Hindlimb muscle (tissue), 1 donor: ENCODE measurements at places on chromosomes 16 and 17.
A peak's percentile ranks its signal among the peaks of the same experiment; 100 is the strongest.

DNA sequence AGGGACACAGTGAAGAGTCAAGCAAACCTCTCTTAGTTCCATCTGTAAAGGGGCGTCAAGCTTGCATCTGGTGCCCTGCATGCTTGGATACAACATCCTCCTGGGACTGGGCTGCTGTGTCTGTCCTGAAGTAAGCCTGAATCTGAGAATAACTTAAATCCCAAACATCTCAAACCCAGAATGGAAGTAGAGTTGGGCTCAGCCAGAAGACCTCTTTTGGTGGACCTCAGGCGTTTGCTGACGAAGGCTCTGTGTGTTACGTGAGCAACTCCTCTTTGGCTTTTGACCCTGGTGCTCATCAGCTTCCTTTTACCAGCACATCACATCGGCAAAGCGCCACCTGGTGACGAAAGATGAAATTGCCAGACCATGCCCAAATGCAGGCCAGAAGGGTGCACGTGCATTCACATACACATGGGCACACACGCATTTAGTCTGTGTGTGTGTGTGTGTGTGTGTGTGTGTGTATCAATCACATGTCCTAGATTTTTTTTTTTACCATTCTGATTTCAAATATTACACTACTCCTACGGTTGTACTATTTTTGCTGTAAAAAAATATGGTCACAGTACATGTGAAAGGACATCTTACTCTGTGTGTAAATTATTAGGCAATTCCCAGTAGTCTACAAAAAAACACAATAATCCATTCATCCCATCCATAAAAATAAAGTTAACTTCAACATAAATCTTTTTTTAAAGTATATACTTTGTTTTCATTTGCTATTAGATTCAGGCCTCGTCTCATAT, 41.1 kb upstream of the FOXJ1 start:
- peak; percentile 83 for DNase-seq

DNA sequence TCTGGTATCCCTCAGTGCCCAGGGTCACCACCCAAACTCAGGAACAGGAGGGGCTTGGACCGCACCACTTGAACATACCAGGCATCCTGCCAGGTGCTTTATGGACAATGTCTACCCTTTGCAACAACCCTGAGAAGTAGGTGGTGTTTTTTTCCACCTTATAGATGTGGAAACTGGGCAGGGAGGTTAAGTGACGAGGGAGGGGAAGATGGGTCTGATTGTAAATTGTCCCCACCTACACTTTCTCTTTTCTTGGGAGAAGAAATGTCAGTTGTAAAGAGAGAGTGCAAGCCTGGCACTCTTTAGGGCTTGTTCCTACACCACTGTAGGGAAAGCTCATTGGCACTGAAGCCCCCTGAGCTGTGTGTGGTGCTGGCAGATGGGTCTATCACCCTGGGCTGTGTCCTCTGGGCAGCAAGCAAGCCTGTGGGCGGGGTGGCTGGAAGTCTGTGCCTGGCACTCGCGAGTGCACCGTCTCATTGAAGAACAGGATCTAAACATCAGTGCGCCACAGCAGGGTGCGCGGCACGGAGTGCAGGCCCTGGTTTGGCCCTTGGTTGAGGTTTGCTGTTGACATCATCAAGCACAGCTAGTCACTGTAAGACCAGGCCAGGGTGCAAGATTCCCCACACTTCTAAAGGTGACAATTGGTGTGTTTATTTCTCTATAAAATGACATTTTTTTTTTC, 15.1 kb downstream of the NOD2 start:
- DNase-seq = no peak

GRCh38 chr16:9155871-9156270, 64.4 kb downstream of the HAPSTR1 start:
- no peak for DNase-seq

DNA sequence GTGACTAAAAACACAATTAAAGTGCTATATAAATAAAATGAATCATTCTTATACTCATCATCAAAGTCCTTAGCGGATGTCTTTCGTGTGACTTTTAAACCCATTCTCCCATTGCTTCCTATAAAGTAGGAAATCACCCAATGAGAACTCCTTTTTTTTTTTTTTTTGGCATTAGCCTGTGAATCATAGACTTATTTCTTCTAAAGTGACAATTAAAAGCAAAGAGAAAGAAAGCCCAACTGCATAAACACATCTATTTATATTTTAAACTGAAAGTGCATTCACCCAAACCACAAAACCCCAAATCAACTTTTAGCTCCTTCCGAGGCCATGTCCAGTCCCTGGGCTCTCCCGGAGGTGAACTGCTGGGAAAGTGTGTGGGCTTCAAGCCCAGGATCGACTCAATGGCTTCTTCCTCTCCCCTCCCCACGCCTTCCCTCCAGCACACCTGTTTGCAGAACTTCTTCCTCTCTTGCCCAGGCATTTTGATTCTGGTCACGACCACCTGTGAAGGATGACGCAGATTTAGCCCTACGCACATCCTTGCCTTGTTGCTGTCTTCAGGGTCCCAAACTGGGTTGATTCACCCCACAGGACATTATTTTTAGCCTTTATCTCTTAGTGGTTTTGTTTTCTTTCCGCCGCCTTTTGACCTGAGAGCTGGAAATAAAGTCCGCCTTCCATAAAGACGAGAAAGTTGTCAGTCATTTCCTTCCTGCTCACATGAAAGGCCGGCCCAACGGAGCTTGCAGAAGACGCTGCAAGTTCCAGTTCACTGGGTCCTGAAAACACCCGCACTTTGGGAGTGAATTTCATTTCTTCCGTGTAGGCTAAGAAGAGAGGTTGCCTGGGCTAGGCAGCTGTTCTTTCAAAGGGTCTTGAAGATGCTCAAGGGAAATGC, 166.8 kb downstream of the MAP2K6 start:
- DNase-seq = no peak

DNA sequence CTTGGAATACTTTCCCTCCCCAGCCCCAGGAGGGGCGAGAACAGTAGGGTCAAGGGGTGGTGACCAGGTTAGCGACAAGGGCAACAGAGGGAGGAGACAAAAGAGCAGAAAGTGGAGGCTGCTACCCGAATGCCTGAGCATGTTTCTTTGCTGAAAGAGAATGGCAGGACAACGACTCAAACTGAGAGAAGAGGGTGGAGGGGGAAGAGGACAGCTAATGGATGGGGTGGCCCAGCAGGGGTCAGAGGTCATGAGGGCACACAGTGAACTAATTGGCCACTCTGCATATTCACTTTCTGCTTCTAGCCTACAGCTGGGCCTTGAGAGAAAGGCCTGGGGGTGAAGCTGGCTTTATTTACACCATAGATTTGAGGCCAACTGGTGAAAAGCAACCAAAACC, 19.1 kb upstream of the DDX52 start:
- no peak for DNase-seq

DNA sequence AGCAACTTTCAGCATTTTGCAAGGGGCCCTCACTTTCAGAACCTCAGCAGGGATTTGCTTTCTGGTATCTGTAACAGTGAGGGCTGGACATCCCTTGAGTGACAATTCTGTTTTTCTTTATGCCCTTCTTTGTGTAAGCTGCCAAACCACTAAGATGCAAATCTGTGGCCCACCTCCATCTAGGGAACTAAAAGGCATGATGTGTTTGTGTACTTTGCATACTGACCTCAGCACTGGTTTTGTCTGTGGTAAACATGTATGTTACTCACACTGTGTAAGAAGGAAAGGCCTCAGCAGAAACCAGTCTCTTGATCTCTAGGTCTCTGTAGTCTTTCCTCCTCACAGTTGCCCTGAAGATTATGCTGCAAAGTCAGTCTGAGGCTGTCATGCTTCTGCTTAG, 396.6 kb upstream of the DYNLRB2 start:
- no peak for DNase-seq

DNA sequence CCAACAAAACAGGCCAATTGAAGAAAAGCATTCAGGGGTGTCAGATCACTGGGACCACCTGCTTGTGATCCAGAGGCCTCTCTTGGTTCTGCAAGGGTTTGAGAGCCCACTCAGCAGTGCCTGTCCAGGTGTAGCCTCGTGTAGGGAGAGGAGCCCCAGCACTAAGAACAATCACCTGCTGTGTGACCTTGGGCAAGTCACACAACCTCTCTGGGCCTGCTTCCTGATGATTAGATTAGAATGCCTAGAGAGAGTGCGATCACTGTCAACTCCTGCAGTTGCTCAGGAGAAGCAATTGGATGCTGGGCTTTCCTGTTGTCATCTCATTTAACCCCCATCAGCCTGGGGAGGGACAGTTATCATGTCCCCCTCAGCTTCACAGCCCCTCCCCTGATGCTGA, 10.2 kb downstream of the DLX3 start:
- DNase-seq = no peak

DNA sequence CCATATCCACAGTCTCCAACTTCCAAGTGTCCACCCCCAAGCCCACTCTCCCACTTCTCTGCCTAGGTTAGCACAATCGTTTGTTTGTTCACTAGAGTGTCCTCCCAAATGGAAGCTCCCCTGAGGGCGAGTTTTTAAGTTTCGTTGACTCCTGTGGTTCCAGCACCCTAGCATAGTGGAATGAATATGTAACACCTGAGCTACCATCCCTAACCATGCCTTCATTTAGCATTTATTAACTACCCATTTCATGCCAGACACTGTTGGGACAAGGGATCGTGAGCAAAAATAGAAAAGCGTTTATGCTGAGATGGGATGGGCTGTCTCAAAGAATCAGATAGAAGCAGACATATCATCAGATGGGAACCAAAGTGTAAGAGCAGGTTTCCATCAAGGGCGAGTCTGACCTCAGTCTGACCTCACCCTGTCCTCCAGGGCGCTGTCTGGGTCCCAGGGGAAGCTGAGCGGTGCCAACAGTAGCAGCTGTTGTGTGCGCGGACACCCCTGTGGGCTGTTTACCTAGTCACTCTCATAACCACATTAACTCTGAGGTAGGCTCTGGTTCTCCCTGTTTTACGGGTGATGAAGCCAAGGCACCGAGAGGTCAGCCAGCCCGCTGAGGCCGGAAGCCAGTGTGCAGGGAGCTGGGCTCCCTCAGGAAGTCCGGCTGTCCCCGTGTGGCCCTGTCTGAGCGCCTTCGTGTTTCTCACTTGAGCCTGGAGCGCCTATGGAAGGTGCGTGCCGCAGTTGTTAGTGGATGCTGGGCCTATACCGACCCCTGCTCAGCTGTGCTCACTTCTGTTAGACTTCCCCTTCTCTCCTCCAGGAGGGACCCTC, 6.2 kb downstream of the CNP start:
- no peak for DNase-seq

GRCh38 chr16:82476786-82477185, 150.0 kb upstream of the CDH13 start:
- no peak for DNase-seq

DNA sequence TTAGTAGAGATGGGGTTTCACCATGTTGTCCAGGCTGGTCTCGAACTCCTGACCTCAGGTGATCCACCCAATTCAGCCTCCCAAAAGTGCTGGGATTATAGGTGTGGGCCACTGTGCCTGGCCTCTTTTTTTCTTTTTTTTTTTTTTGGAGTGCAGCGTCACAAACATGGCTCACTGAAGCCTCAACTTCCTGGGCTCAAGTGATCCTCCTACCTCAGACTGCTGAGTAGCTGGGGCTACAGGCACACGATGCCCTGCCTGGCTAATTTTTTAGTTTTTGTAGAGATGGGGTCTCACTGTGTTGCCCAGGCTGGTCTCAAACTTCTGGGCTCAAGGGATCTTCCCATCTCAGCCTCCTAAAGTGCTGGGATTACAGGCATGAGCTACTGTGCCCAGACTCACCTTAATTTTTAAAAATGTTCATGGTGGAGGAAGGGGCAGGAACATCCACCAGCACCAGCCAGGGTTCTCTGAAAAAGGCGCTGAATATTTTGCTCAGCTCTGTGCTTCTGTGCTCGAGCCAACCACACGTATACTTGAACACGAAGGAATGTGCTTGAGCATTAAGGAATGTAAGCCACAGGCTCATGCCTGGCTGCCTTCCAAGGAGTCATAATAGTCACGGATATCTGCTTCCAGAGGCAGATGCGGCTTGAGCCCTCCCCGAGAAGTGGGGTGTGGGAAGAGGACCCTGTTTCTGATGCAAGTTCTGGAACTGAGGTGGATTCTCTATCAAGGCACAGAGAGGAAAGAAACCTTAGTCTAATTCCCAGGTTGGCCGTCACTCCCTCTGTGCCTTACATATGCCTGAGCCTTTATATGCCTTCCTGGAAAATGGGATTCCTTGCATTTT, 65.5 kb upstream of the CREBBP start:
- peak; percentile 79 for DNase-seq

DNA sequence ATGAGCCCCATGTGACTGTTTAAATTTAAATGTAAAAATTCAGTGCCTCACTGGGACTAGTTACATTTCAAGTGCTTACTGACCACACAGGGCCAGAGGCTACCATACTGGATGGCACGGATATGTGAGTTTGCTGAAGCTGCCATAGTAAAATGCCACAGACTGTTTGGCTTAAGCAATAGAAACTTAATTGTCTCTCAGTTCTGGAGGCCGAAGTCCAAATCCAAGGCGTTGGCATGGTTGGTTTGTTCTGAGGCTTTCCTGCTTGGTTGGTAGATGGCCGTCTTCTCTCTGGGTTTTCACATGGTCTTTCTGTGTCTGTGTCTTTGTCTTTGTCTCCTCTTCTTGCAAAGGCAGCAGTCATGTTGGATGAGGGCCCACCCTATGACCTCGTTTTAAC, 878.9 kb upstream of the RBFOX1 start:
- DNase-seq = no peak

- DNase-seq = no peak
These were observed 31.4 kb upstream of the GPRC5B start for GRCh38 chr16:19916064-19916463.

GRCh38 chr17:7588553-7589203, 1.2 kb downstream of the SOX15 start:
- no peak for DNase-seq

DNA sequence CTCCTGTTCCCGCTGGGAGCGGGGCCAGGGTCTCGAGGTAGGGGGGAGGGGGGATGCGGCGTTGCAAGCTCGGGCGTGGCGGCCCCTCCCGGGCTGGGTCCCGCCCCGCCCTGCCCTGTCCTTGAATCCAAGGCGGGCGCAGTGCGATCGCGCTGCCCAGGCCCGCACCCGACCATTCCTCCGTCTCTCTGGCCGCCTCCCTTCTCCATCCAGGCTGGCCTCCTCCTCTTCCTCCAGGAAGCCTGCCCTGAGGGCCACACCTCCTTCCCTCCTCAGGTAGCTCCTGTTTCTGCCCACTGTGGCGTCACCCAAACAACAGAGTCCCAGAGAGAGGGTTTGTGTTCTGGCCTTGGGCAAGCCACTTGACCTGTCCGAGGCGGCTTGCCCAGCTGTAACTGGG, 43.0 kb upstream of the TAC4 start:
- no peak for DNase-seq
